Osteoblast (primary cell): ENCODE measurements at places on chromosomes 16 and 17. TPM values are rescaled to one million over a fixed set of nuclear protein-coding genes. Genes with fewer than 3 reads are reported as not detected.

DNA sequence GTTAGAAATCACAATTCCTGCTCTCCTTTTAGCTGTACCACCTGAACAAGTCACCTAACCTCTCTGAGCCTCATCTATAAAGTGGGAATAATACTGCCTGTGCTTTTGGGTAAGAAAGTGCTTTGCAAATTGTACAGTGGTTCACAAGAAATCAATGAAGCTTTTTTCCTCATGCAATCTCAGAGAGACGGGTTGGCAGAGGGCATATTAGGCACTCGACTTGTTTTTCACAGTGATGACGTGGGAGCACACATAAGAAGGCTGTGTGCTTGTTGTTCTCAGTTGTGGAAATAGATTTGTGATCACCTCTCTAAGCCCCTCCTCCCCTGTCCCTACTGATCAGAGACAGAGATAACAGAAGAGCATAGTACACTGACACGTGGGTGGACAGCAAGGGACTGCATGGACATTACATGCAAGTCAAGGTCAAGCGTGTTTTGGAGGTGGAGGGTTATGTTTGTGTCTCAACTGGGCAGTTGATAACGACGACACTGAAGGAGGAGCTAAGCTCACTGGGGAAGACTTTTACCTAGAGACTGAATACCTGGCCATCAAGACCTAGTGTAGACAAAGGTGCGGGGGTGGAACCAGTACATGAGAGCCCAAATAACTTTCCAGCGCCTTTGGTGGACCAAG, 1.7 kb upstream of the GPT2 start:
- no peak for DNase-seq

- DNase-seq = peak; percentile 83
Observed at GRCh38 chr17:6651919-6652452, 424 bp downstream of the C17orf100 start.

- no peak for DNase-seq
Observed at GRCh38 chr17:31007695-31008373, 37.0 kb downstream of the RNF135 start.

The FOXN1 gene
- not detected in 2 replicates for total RNA-seq

The CDRT15L2 gene
- total RNA-seq = not detected in 2 replicates

DNA sequence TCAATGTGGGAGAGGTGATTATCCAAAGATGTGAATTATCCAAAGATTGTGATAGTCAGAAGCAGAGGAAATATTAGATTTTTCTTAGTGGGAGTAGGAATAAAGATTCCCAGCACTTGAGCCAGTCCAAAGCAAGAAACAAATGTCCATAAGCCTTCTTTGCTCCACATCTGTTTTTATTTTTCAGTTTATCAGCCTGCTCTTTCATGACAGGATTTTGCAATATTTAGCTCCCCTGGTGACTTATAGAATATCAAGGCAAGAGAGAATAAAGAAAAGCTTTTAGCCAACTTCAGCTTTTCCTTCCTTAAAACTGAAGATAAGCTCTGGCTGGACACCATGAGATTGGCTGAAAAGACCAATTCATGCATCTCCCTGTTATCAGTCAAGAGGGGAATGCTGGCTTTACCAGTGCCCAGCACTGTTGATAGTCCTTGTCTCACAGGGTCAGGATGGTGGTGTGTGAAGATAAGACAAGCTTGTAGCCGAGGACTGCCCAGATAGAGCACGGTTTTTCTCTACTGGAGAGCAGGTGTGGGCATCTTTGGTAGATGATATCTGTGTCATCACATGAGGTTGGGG, 706.5 kb downstream of the KCNJ2 start:
- no peak for DNase-seq

The AXIN2 gene
- total RNA-seq = 2.9 and 5.1 TPM in 2 replicates

The PRSS27 gene
- total RNA-seq = 1.5 and 2.5 TPM in 2 replicates

The ITGB4 gene
- 0.29 and 0.36 TPM in 2 replicates for total RNA-seq

- no peak for DNase-seq
Observed at GRCh38 chr17:57256708-57257112, 387 bp downstream of the MSI2 start.

DNA sequence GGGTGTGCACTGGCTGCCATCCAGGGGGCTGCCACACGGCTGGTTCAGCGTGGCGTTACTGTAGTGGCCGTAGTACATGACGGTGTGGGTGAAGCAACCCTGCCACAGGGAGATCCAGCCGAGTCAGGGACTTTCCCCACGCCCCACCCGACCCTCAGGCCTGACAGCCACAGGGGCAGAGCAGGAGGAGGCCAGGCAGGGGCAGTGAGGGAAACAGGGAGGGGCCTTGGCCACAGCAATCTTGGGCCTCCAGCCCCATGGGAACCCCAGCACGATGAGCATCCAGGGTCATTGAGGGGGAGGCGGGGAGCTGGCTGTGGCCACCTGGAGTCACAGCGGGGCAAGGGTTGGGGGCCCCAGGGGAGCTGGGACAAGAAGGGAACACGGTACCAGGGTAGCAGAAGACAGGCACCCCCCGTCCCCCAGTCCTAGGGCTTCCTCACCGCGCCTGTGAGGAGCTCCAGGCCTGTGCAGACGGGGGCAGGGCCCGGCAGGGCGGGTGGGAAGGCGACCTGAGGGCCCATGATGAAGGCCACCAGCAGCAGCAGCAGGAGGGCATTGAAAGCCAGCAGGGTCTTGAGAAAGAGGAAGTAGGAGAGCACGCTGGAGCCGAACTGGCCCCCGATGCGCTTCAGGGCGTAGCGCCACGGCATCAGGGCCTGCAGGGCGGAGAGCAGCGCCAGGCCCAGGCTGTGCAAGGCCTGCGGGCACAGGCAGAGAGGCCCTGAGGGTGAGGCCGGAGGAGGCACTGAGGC, 4.3 kb downstream of the TMC6 start:
- peak; percentile 69 for DNase-seq

- no peak for DNase-seq
Observed at GRCh38 chr17:44840936-44841335, 6.7 kb upstream of the HIGD1B start.

The SLC2A4 gene
- total RNA-seq = under 0.01 and 0.29 TPM in 2 replicates

- no peak for DNase-seq
Observed at GRCh38 chr17:72175263-72175662, 54.4 kb downstream of the SOX9 start.

DNA sequence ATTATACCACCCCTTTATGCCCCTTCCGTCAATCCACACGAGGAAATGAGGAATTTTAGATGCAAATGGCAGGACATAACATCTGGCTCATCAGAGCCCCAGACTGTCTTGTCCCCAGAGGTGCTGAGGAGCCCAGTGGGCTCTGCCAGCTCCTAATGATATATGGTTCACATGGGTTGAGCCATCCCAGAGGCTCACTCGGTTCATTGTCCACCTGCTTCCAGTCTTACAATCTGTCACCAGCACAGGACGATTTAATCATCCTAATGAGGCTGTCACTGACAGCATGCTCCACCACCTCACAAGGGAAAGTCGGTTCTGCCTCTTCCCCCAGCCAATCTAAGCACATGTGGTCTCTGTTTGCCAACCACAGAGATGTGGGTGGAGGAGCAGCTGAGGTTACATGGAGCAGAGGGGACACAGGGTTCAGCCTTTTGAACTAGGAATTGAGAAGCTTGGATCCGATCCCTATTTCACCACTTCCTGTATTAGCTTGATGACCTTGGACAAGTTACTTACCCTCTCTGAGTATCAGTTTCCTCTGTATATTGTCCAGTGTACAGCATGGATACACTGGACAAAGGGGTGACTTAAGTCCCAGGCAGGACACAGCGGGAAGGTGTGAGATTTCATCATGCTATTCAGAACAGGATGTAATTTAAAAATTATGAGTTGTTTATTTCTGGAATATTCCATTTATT, 27.0 kb upstream of the DHX8 start:
- DNase-seq = peak; percentile 63

The SDR42E1 gene
- total RNA-seq = 0.29 and 1.4 TPM in 2 replicates

The CBX2 gene
- total RNA-seq = 0.88 and 1.1 TPM in 2 replicates

GRCh38 chr17:40820228-40820838, 2.1 kb downstream of the KRT10 start:
- no peak for DNase-seq

- DNase-seq = peak; percentile 93
Observed at GRCh38 chr17:19003543-19004420, 782 bp downstream of the FAM83G start.
